ENCODE measurements at places on chromosomes 2 and 18.

- no peak for DNase-seq
Observed at GRCh38 chr18:9055185-9055584, 47.3 kb upstream of the NDUFV2 start.

GRCh38 chr2:50347358-50348044 is 684.4 kb downstream of the NRXN1 start:
- no peak for DNase-seq

- DNase-seq, result no peak
Observed at GRCh38 chr18:77263466-77263763, 13.8 kb downstream of the GALR1 start.

DNA sequence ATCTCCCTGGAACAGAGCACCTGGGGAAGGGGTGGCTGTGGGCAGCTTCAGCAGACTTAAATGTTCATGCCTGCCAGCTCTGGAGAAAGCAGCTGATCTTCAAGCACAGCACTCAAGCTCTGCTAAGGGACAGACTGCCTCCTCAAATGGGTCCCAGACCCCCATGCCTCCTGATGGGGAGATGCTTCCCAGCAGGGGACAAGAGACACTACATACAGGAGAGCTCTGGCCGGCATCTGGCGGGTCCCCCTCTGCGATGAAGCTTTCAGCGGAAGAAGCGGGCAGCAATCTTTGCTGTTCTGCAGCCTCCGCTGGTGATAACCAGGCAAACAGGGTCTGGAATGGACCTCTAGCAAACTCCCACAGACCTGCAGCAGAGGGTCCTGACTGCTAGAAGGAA is 294.8 kb downstream of the RND3 start:
- no peak for DNase-seq

- no peak for DNase-seq
Observed at GRCh38 chr18:25298853-25299274, 53.1 kb downstream of the ZNF521 start.

GRCh38 chr18:79603321-79604204 is 76.0 kb upstream of the CTDP1 start:
- peak; percentile 81 for DNase-seq

DNA sequence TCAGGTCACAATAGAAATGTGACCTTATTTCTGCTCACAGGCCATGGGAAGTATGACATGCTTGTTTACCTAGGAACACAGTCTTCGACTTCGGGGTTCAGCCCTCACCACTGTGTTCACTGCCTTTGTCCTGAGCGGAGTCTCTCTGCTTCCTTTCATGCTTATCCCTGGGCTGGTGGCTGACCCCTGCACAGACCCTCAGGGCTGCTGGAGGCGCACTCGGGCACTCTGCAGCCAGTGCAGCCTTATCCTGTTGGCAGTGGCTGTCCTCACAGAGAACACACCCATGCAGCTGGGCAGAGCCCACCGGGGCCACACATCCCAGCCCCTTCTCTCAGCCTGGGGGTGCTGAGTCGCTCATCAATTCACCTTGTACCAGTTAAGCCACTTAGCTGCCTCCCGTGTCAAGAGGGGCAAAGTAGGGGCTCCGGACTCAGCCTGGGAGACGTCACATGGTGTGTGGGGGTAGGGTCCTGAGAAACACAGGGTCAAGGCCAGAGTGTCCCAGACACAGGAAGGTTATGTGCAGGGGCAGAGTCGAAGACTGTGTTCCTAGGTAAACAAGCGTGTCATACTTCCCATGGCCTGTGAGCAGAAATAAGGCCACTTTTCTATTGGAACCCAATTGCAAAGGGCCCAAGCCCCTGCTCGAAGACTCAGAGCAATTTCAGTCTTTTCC is 107.5 kb downstream of the FAM210A start:
- DNase-seq, result no peak

GRCh38 chr2:240394549-240394948 is 40.9 kb upstream of the GPC1 start:
- DNase-seq, result no peak

DNA sequence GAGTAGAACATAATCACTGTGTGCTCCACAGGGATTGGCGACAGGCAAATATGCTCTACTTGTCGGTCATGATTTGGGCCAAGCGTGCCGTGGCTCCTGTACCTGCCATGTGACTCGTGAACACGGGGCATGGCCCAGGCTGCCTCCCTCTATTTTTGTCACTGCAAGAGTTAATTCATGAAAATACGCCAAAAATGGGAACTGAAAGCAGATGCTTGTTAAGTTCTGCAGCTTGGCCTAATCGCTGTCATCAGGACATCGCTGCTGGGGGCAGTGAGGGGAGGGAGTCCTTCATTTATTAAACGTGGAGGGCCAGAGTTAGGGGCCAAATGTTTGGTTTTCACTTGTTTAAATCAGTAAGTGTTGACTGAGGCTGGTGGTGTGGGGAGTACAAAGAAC is 177.8 kb downstream of the BCL2 start:
- DNase-seq, result no peak

DNA sequence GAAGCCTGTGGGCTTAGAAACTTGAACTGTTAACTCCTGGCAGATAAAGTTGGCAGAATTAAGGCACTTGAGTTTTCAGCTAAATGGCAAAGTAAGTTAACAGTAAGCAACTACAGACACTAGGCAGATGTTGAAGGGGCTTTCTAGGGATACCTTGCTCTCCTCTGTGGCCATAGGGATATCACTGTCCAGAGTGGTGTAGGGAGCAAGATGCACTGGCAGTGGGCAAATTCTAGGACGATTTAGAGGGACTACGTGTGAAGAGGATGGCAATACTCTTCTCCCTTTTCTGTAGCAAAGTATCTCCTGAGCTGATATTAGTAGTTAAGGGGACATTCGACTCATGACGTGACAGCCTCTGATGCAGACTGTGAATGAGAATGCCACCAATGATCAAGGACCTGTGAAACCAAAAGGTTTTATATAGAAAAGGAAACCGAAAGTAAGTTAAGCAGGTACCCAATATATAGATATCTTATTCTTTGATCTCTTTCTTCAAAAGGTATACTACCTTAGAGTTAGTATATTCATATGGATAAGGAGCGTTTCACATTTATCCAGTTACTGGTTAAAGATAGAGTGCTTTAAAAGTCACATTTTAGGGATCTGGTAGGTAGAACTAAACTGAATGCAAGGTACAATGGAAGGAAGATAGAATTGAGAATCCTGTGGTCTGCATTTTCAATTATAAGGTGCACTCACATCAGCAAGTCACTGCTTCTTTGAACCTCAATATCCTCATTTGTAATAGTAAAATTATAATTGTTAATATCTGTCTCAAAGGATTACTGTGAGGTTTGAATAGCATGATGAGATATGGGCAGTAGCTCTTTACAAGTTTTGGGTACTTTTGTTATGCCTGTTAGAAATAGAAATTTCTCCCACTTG is 106.4 kb downstream of the KCNH7 start:
- no peak for DNase-seq

All from lower leg skin (tissue), 4 donors.